ENCODE measurements at places on chromosomes 3 and 15.

DNA sequence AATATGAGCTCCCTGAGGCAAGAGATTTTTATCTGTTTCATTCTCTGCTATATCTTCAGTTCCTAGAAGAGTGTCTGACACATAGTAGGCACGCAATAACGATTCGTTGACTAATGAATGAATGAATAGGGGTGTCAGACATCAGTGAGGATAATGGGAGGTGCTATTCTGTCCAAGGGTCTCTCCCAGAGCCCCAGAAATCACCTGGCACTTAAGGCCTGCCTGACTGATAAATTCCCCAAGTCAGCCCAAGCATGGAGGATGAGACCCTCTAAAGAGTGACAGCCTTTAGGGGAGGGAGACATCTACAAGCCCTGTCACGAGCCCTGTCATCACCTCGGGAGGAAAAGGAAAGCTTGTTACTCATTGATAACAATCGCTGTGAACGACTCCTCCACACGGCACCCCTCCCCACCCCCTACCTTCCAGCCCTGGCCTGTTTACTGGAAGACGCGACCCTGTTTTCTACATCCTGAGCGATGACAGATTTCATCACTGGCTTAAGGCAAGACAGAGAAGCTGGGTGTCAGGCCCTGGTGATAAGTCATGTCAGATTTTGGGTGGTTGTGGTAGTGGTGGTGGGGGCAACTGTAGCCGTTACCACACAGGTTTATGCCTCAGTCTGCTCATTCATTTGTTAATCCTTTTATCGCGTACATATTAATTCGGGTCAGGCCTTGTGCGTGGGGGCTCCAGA is 23.1 kb downstream of the BHLHE40 start:
- no peak for DNase-seq

- no peak for DNase-seq
These were observed 59.1 kb downstream of the KLF13 start for GRCh38 chr15:31385736-31386135.

GRCh38 chr3:31876331-31876730 is 104.7 kb downstream of the OSBPL10 start:
- DNase-seq = peak; percentile 64

DNA sequence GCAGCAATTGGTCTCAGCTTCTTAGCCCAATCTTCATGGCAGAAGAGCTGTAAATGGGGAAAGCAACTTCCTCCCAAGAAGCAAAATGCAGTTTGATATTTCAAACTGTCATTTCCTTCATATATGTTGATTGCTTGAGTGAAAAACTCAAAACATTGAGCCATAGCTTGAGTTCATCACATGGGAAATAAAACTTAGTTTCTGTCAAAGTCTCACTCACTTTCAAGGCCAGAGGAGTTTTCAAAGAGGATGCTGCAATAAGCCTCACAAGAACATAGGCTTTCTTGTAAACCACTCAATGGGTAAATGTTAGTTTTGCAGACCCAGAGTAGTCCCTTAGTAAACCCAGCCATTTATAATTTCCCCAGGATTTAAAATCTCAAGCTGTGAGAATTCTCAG is 29.1 kb upstream of the SUCLG2 start:
- DNase-seq = no peak

DNA sequence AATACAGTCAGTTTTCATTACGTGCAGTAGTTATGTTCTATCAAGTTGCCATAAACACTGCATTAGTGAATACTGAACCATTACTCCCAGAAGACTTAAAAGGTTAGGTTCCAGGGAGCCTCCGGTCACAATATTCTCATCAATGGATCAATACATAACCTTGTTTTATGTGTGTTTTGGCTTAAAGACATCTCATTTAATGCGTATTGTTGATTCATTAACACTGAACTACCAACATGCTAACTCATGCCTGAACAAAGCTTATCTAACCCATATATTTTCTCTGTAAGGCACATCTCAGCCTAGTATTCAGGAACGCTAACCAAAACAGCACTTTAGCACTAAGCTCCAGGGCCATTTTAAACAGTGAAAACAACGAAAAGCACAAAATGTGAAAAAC is 24.1 kb upstream of the NEDD4 start:
- DNase-seq = no peak
